HCT116 (cell line): ENCODE measurements at places on chromosomes 2 and 18.

DNA sequence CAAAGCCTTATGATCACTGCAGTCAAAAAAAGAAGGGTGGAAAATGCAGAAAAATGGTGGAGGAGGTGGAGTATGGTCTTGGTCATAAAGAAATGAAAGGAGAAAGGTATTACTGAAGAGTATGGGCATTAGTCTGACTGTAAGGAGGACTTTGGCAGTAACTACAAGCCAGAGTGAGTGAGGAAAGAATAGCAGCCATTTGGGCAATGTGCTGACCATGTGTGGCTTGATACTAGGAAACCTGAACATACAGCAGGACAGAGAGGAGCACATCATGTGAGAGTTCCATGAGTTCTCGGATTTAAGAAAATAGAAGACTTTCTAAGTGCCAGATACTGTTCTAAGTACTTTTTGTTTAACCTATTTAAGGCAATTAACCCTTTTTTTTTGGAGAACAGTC is 8.5 kb downstream of the DTNA start:
- DNase-seq = no peak

GRCh38 chr18:28757466-28758008 is 580.6 kb upstream of the CDH2 start:
- no peak for DNase-seq

GRCh38 chr18:62850619-62851306 is 135.4 kb downstream of the PHLPP1 start:
- no peak for DNase-seq

- no peak for DNase-seq
Observed at GRCh38 chr2:181474222-181474881, 17.2 kb downstream of the ITGA4 start.

GRCh38 chr2:143110758-143111428 is 18.3 kb upstream of the ARHGAP15 start:
- peak; percentile 51 for DNase-seq

DNA sequence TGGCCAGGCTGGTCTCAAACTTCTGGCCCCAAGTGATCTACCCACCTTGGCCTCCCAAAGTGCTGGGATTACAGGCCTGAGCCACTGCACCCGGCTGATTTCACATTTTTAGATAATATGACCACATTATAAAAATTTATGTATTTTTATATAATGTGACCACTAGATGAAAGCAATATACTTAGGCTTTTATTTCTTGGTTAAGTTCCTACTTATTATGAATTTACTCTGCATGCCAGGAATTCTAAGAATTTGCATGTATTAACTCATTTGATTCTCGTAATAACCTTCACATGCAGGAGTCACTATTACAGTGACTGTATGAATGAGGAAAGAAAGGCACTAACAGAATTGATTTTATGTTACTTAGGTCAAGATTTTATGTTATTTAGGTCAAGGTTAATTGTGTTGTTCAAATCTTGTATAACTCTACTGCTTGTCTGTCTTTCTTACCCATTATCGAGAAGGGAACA is 25.6 kb upstream of the CASP8 start:
- no peak for DNase-seq

DNA sequence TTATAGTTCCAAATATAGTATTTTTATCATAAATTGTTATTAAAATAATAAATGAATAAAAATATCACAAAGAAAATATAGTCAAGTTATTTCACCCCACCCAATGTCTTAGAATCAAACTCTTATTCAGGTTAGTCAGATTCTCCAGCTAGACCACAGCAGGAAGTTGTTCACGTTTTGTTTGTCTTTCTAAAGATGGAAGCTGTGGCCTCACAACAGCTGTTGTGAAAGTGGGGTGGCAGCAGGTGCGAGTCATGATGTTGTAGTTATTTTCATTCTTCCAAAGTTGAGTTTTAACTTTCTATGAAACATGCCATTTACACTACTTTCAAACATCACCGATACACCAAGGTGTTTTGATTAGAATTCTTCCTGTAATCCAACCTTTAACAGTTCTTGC is 272.9 kb downstream of the SLC8A1 start:
- DNase-seq = no peak

DNA sequence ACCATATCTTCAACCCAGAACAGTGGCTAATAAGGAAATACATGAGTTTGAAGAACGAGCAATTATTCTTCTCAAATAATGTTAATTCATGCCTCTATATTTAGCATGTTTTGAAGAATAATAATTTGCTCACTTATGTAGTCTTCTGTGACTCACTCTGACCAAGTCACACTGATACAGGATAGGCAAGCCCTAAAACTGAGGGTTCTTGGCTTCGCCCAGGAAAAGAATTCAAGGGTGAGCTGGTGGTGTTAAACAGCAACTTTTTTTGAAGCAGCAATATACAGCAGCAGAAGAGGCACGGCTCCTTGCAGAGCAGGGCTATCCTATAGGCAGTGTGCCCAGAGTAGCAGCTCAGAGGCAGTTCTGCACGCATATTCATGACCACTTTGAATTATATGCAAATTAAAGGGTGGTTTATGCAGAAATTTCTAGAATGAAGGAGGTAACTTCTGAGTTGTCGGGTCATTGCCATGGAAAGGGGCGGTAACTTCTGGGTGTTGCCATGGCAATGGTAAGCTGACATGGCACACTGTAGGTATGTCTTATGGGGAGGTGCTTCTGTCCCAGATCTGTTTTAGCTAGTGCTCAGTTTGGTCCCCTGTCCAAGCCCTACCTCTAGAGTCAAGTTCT is 200.6 kb downstream of the RND3 start:
- DNase-seq = no peak

DNA sequence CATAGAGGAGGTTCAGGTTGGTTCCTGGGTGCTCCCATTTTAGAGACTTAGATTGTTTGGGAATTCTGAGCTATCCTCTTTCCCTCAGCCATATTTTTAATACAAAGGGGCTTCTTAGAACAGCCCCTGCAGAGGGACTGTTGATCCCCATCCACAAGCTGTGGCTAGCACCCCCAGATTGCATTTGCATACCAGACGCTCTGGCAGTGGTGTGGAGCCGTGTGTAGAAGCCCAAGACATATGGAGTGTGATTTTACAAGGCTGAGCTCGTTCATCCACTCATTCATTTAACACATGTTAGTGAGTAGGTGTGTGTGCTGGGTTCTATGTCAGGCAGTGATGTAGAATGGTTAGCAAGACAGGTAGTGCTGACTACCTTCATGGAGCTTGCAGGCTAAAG is 166.7 kb upstream of the BOD1L2 start:
- no peak for DNase-seq

DNA sequence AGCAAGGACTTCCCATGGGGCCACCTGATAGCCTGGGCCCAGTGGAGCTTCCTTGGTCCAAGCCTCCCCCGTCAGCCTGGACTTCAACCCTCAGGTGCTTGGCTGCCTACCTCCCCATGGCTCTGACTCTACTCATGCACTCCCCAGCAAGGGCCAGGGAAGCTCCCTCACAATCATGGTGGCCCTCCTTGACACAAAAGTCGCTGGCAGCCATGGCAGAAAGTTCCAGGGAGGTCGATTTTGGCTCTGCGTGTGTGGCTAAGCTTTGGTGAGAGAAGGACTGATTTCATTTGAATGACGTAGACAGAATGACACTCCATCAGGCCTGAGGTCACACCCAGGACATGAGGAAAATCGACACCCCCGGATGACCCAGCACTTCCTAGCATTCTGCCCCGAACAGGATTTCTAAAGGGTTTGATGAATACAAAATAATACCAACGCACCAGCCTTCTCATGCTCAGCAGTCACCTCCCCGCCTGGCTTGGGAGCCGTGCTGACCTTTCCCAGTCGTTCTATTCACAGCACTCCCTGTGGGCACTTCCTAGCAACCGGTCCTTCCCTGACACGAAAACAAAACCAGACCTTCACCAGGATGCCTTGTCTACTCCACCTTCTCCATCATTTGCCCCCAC is 52.7 kb downstream of the LBH start:
- DNase-seq = no peak

- no peak for DNase-seq
Observed at GRCh38 chr2:186848873-186849578, at the start of gene ZSWIM2. Gene ZSWIM2 (minus strand): TSS chr2:186849170. CDS start chr2:186849130, 40 bp downstream.

- DNase-seq = no peak
Observed at GRCh38 chr18:53984021-53984420, 240.4 kb downstream of the MBD2 start.

DNA sequence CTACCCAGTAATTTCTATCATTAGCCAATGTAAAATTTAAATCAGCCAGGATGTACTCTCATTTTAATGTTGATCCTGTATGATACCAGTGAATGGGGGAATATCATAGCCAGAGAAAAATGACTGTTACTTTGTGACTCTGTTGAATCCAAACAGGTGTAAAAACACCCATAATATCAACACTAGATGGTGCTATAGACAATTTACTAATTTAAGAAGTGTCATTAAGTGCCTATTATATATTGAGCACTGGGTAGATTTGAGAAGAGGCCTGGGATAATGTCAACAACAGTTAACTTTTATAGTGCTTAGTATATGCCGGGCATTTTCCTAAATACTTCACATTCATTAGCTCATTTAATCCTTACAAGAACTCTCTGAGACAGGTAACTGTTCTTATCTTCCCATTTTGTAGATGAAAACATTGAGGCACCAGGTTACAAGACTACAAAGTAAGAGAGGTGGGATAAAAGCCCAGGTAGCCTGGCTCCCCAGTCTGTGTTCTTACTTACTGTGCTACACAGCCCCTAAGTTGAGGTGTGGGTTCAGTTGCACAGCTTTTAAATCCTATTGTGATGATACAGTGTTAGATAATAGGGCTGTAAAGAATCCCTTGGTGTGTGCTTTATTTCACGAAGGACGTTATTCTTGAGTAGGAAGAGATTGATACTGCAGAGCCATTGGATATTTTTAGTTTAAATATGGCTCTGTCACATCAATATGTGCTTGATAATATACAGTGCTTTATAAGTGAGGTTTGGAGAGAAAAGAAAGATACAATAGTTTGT is 325.5 kb downstream of the AGPS start:
- DNase-seq = peak; percentile 7

- DNase-seq = no peak
Observed at GRCh38 chr18:53503914-53504441, 720.5 kb downstream of the MBD2 start.

- DNase-seq = no peak
Observed at GRCh38 chr2:110770959-110771431, 38.6 kb downstream of the ACOXL start.

DNA sequence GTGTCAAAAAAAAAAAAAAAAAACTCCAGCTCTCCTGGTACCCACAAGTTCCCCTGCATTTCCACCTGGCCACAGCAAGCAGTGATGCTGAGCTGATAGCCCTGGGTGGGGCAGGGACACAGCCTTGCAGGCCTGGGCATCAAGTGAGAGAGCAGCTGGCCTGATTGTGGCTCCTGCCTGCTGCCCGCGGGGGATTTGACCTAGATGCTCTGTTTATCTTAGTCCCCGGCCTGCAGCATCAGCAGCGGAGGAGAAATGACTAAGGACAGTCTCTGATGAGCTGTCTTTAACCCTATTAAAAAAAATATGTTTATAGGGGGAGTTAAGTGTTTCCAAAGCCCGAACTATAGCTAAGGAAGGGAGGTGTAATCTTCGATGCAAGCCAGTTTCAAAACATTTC is 102.6 kb downstream of the MTCL1 start:
- DNase-seq = no peak

GRCh38 chr2:100870652-100871531 is 51.0 kb downstream of the NPAS2 start:
- no peak for DNase-seq

DNA sequence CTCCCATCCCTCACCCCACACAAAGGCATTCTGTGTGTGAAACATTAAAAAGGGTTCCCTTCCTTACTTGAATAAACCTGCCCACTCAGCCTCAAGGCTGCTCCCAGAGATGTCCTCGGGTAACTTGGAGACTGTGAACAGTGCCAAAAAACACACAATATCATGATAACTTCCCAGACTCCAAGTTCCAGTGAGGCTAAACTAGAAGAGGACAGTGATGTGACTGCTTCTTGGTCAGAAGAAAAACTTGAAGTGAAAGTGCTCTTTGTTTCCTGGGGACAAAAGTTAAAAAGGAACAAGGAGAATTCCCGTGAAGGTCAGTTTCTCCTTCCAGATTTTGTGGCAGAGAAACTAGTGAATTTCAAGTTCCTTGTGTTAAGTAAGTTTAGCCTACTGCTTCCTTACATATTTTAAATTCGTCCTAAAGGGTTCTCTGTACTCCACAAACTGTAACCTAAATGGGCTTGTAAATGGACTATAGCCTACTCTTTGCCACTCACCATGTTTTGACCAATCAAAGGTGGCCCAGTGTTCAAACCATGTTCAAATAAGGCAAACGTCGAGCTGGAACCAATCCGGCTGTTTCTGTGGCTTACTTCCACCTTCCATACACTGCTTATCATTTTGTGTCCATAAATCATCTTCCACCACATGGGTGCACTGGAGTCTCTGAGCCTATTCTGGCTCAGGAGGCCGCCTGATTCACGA is 20.4 kb downstream of the TPRKB start:
- DNase-seq = no peak

DNA sequence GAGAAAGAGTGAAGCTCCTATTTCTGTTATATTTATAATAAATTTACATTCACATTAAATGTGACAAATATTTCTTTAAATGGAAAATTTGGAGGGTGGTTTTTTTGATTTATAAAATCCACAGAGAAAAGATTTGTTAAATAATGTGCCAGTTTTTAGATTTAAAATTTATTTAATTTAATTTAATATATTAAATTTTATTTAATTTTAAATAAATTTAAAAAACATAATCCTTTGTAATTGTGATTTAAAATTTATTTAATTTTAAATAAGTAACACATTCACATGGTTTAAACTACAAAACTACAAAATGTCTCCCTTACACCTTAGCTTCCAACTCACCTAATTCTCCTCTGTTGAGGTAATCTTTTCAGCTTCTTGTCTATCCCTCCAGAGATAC is 123.3 kb downstream of the UBE2E3 start:
- DNase-seq = no peak

- peak; percentile 96 for DNase-seq
Observed at GRCh38 chr2:84946204-84947009, 24.6 kb upstream of the KCMF1 start.

- DNase-seq = no peak
Observed at GRCh38 chr2:47456851-47457250, 53.9 kb downstream of the MSH2 start.

DNA sequence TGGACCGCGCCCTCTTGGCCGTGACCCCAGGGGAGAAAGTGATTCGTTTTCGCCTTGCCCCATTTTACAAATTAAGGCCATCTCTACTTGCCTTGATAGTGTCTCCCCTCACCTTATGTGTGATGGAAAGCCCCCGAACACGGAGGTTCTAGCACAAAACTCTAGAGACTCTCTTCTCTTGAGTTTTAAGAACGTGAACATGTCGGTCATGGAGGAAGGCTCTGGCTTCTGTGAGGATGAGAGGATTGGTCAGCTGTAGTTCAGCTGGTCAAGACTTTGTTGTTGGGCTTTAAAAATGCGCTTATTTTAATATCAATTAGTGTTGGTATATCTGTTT is 828 bp downstream of the DYNC1I2 start:
- no peak for DNase-seq
